ENCODE measurements at places on chromosomes 1 and 21.

DNA sequence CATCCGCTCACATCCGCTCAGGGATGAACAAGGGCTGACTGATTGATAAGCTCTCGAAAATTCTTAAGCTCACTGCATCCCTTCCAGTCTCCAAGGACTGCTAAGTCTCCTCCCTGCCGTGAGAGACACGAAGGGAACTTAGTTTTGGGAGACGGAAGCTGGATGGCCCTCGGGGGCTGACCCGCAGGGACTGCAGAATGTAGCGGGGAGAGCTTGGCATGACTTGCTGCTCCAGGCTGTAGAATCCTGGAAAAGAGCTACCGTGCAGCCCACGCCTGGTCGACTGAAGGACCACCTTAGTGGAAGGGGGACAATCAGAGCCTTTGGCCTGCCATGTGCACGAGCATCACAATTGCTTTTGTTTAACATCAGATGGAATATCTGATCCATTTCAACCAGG, 5.3 kb downstream of the ANKRD65 start:
- DNase-seq, result no peak

DNA sequence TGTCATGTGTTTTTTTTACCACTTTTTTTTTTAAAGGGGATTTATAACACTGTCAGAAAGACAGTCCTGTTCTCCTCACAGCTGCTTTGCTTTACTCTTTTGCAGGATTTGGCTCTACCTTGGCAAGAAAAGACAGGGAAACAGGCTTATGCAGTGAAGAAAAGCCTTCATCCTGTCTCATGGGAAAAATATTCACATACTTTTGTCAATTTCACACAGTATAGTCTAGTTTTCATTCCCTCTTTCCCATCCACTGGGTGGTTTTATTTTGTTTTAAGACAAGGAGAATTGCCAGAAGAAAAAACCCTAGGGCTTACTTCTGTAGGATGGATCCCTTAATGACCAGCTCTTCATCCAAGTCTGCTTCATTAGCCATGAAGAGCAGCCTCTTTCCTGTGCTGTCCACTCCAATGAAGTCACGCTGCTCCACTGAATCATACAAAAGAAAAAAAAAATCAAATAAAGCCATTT, 60.0 kb downstream of the EIF2B3 start:
- no peak for DNase-seq

DNA sequence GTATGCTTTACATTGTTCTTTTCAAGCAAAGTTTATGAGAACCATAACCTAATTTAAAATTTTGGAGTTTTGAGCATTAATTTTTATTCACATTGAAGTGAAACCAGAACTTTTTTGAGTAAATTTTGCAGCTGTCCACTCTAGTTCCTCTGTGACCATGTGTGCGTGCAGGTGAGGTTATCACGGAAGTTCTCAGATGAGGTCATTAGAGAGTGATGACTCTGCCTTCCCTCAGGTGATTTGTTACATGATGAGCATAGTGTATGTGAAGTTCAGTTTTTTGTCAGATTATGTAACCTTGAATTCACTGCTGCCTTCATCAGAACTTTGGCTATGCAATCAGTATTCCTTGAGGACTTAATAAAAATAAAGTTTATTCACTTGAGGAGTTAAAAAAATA, 828.2 kb downstream of the ADGRL2 start:
- no peak for DNase-seq

DNA sequence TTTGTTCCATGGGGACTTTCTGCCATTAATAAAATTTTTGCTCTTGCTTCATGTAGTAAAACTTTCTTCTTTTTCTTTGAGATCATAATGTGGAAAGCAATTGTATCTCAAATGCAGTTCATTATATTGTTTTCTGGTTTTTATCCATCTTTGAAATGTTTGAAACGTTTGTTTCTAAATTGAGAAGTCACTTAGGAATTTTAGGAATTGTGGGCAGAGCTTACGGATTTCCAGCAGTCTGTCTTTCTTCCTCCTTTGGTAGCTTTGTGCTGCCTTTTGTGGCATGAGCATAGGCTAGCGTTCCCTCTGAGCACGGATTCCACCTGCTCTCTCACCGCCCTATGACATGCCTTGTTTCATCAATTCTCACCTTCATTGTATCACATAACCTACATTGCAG, 2.9 kb upstream of the ST6GALNAC5 start:
- no peak for DNase-seq

- DNase-seq, result no peak
Observed at GRCh38 chr1:58316141-58316540, 230.4 kb downstream of the OMA1 start.

DNA sequence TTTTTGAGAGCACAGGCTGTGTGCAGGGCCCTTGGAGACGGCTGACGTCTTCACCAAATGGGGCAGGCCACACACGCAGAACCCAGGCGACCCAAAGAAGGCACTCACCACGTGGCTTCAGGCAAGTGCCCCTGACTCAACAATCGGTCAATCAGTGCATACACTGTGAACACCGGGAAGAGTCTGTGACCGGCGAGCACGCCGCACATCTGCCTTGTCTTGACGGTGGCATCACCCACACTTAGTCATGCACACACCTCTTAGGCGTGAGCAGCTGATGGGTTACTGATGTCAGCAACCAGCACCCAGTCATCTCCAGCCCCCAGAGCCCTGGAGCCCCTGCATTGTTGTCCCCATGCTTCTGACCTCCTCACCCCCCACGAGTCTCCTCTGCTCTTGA, 4.9 kb upstream of the LRRC3 start:
- no peak for DNase-seq

DNA sequence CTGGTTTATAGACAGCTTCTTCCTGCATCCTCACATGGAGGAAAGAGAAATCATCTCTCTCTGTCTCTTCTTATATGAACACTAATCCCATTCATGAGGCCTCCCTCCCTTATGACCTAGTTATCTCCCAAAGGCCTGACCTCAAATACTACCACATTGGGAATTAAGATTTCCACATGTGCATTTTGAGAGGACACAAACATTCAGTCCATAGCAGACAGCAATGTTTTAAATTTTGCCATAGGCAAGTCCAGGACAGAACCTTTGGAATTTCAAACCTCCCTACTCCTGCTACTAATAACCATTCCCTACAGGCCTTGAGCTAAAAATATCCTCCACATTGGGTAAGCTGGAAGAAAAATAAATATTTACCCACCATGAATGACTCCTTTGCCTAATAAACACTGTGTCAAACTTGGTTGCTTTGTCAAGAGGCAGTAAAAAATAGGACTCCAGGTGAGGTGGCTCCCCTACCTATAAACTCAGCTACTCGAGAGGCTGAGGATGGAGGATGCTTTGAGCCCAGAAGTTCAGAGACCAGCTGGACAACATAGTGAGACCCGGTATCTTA, 113.7 kb downstream of the ZNF281 start:
- DNase-seq, result peak; percentile 41

- DNase-seq, result no peak
Observed at GRCh38 chr1:76857973-76858372, 9.3 kb upstream of the ST6GALNAC5 start.

DNA sequence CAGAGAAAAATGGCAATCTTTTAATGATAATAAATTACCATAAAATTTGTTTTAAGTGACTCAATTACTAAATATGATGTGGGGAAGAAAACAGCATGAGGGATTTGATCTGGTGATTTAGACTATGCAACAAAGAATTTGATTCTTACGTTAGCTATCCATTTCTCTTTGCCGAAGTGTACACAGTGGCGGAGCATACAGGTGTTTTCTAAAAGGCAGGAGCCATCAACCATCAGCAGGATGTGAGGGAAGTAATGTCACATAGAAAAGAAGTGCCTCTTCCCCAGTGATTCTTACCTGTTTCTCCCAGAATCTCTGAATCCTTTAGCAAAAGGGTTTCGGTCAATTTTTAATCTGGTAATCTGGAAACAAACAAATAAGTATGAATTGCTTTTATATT, 74.3 kb downstream of the TBX15 start:
- no peak for DNase-seq

GRCh38 chr1:89347296-89347695, 16.6 kb upstream of the GBP6 start:
- DNase-seq, result no peak

- DNase-seq, result no peak
Observed at GRCh38 chr1:228350179-228350742, 56.4 kb downstream of the TRIM11 start.

DNA sequence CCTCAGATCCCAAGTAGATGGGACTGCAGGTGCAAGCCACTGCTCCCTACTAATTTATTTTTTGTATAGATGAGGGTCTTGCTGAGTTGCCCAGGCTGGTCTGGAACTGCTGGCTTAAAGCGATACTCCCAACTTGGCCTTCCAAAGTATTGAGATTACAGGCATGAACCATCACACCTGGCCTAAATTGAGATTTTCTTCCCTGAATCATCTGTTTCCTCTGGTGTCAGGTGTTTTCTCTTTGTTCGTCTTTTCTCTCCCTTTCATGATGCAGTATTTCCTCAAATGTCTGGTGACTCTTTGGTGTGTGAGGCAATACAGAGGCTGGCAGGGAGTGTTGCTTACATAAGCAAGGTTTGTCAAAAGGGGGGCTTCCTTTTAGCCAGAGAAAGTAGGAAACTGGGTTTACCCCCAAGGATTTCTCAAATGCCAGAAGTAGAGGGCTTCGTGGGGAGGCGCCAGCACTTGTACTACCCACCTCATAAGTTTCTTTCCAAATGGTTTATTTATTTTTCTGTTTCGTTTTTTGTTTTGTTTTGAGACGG, 27.6 kb downstream of the CLDN14 start:
- no peak for DNase-seq

DNA sequence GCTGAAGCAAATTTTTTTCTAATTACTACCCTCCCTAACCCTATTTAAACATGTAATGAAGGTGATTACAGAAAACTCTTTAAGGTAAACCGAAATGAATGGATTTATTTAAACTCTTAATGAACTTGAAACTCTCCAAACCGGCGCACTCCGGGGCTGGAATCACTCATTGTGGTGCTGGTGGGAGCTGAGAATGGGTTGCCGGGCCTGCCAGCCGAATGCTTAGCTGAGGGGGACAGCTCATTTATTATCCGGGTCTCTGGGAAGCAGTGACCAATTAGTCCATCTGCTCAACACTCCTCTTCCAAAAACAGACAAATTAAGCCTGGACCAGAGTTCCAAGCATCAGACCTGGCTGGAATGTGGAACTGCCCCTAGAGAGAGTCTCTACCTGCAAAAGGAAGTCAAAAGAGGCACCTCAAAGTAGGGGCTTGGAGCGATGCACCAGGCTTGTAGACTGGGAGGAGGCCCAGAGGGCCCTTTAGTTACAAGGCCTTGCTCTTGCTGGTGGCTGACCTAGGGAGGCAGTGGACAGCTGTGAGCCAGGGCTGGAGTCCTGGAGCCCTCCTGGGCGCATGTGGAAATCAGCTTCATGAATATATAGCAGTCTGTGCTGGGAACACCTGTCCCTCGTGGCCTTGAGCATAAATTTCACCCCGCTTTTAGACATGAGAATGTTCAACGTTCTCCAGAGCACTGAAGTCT, 320.7 kb downstream of the AJAP1 start:
- no peak for DNase-seq

GRCh38 chr1:166952002-166952746, 23.2 kb downstream of the ILDR2 start:
- no peak for DNase-seq

DNA sequence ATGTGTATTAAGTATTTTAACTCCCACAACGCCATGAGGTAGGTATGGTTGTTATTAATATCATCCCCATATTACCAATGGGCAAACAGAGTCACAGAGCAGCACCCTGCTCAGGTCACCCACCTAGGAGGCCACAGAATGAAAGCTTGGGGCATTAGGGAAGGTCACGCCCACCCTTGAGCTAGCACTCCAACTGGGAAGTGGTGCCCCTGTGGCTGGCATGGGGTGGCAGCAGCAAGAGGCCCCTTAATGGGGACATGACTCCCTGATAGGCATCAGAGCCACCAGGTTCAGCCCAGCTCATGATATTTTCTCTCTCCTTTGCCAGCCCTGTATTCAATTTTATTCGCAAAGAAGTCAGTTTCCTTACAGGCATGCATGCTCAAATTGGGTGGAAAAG, 90.6 kb downstream of the DMRTB1 start:
- DNase-seq, result no peak

GRCh38 chr1:16978567-16979474, 1.6 kb downstream of the MFAP2 start:
- no peak for DNase-seq
